ENCODE measurements at places on chromosomes 2 and 18.
A peak's percentile ranks its signal among the peaks of the same experiment; 100 is the strongest.

GRCh38 chr2:150491430-150491829 lies 4.0 kb upstream of the RND3 start:
- DNase-seq = peak; percentile 11

- no peak for DNase-seq
These were observed 158.8 kb downstream of the PTPRM start for GRCh38 chr18:7725897-7726296.

- DNase-seq = no peak
These were observed 117.0 kb downstream of the PKP4 start for GRCh38 chr2:158573739-158574138.

GRCh38 chr2:212367431-212367830 lies 171.2 kb downstream of the ERBB4 start:
- DNase-seq = no peak

GRCh38 chr2:39375917-39376316 lies 61.2 kb downstream of the MAP4K3 start:
- no peak for DNase-seq

- DNase-seq = no peak
These were observed 59.6 kb downstream of the HPCAL1 start for GRCh38 chr2:10362096-10362897.

DNA sequence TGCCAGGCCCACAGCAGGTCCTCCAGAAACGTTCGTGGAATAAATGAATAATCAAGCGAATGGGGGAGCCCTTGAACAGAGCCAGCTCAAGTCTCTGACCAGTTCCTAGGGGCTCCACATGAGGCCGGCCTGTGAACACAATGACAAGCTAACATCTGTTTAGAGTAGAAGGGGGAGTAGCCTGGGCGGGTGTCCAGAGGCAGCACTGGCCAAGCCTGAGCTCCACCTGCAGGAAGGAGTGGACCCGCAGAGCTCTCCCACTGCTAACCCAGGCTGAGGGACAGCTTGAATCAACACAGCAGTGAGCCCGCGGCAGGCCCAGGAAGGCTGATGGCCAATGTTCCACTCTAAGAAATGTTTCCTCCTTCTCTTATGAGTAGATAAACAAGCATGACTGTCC lies 234.8 kb upstream of the RAB6C start:
- no peak for DNase-seq

DNA sequence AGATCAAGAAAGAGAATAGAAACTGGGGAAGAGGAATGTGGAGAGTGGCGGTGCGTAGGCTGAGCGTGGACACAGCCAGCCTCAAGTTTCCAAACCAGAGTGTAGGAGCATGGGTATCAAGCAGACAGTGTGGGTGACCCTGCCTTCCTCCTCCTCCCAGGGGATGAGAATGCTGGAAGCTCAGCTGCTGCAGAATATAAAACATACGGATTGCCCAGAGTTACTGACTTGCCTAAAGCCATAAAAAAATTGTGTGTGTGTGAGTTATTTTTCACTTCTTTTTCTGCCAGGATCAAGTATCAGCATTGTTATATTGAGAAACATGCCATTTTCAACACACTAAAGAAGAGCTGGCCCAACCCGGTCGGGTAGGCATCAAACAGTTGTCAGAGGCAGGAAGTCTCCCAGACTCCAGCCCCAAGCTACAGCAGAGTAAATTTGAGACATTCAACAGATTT lies 333.3 kb upstream of the ACVR2A start:
- DNase-seq = peak; percentile 4

DNA sequence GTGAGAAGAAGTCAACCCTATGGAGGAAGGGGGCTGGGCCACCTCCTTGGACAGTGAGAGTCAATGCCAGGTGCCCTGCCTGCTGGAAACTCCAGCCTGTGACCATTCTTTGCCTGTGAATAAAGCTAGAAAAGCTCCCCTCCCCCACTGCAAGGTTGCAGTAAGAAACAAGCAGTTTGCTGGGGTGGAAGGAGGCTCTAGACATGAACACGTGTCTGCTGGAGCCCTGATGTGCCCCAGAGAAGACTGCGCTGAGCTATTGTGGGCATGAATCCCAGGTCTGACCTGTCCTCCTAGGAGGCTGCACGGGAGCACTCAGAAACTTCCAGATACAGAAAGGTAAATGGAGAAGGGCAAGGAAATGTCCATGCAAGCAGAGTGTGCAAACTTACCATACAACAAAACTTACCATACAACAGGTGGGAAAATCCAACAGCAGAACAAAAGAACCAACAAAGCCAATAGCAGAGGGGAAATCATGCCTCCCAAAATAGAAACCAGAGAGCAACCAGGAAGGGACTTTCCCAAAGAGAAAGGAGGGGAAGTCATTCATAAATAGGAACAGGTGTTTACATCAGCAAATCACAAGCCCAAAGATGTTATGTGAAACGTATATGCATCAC lies 278.7 kb downstream of the BCL2 start:
- no peak for DNase-seq

GRCh38 chr18:4817665-4818064 lies 362.6 kb upstream of the DLGAP1 start:
- DNase-seq = no peak

DNA sequence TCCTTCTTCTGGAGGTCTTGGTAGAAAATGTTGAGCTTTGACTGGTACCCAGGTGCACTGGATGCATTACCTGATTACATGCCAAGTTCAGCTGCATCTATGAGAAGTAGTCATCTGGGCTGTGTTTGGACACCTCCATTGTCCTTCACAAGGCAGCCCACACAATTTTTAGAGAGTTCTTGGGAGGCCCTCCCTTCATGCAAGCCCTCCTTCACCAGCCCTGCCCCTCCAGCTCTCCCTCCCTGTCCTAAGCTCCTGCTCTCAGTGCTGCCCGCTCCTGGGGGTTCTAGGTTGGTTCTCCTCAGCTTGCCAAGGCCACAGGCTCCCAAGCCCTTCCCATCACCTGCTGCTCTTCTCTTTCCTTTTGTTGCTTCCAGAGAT lies 148.7 kb downstream of the DYSF start:
- no peak for DNase-seq

DNA sequence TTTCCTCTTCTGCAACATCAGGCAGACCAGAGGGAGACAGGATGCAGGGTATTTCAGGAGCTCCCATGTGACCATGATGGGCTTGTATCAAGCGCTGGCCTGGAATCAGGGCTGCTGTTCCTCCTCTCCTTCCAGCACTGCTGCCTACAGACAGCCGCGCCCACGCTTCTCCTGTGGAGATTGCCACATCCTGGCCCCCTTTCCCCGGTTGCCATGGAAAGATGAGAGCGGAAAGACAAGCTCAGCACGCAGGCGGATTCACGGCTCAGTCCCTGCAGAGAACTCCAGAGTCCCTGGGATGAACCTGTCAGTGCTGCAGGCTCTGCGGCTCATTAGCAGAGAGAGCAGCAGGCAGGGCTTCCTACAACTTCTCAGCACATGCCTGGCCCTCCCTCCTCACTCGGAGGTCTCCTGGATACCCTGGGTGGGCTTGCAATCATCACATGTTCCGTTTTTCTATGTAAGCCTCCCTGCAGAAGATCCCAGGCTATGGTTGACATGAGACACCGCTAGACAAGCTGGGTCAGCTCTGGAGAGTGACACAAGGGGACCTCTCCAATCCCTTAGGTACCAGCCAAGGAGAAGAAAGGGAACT lies 497.8 kb upstream of the MYT1L start:
- no peak for DNase-seq

DNA sequence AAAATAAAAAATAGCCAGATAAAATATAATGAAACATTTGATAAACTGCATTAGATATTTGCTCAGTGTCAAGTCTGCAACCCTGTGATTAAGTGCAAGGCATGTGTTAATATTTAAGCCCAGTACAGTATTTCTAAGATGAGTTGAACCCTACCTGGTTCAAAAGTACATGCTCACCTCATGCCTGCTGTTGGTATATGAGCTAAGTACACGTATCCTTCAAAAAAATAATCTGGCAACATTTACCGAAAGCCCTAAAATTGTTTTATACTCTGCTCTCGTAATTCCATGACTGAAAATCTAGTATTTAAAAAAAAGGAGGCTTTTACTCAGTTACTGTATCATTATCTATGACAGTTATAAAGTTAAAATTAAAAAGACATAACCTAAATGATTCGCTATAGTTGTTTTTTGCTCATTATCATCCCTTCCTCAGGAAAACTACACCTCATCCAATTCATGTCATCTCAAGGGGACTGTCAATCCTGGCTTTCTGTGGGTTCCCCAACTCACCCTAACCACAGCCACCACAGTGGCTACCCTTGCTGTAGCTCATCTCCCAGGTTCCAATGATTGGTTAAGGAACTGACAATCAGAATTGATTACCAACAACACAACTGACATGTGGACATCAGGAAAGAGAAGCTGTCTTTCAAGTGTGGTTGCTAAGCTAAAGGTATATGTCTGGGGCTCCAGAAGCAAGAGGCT lies 10.6 kb downstream of the TLK1 start:
- no peak for DNase-seq

DNA sequence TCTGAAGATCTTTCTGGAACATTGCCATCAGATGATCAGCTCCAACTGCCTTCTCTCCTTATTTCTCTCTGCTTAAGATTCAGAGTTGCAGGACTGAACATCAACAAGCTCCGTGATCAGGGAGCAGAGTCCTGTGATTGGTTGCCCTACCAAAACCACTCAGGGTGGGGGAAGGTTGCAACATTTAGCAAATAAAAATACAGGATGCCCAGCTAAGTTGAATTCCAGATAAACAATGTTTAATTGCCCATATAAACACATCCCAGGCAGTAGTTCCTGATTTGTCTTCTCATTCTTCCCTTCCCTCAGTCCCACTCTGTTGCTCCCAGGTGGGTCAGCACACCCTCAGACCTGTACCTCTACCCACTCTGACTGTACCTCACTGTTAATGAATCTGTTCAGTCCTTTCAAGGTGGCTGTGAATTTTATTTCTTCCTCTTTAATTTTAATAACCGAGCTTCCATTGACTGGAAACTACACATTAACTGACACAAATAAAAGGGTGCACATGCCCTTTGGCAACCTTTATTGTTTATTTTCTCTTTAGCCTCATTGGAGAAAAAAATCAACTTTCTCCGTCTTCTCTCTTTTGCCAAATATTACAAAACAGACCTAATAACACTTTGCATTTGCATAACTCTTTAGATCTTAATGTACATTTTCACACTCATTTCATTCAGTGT lies 167.1 kb upstream of the PKDCC start:
- no peak for DNase-seq

- peak; percentile 27 for DNase-seq
These were observed 1.2 kb upstream of the RAB12 start for GRCh38 chr18:8607776-8608742.

- no peak for DNase-seq
These were observed 14.2 kb upstream of the RHOB start for GRCh38 chr2:20432714-20433113.

GRCh38 chr2:98578231-98578630 lies 30.1 kb downstream of the COA5 start:
- DNase-seq = no peak

- DNase-seq = no peak
These were observed 3.0 kb downstream of the TMEM37 start for GRCh38 chr2:119434664-119435063.

DNA sequence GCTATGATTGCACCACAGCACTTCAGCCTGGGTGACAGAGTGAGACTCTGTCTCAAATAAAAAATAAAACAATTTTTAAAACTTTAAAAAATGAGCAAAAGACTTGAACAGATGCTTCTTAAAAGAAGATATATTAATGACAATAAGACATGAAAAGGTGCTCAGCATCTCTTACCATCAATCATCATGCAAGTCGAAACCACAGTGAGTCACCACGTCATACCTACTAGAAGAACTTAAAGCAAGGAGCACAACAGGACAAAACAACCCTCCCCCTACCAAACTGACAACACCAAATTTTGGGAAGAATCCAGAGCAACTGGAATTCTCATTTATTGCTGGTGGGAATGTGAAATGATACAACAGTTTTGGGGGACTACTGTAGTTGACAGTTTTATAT lies 251.6 kb downstream of the BCL2 start:
- no peak for DNase-seq

- DNase-seq = peak; percentile 46
These were observed 252.6 kb upstream of the RASGRP3 start for GRCh38 chr2:33223856-33224255.

GRCh38 chr2:213238753-213239495 lies 45.3 kb upstream of the SPAG16 start:
- DNase-seq = peak; percentile 94

DNA sequence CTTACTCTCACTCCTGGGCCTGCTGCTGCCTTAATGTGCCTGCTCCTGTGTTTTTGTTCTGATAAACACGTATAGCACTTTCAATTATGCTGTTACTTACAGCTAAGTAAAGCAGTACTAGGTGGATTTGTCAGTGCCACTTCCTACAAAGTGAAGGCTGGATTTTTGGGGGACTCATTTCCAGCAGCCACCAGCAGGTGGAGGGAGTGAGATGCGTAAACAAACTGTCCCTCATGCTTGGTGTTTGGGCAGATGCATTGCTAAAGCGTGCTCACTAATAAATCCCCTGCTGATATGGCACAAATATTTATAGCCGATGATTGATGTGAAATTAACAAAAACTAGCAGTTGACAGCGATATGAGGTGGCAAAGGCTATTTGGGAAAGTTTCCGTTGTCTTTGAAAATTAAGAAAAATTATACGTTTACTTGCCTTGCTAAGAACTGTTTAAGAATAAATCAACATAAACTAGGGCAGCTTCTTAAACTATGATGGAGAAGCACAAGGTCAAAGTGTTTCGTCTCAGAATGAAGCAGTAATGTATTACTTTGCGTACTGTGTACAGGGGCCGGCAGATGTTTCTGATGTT lies 101.7 kb downstream of the AGAP1 start:
- peak; percentile 77 for DNase-seq

- DNase-seq = peak; percentile 79
These were observed 5.1 kb upstream of the MALT1 start for GRCh38 chr18:58666176-58666575.

GRCh38 chr18:31203096-31203793 lies 40.6 kb upstream of the DSC1 start:
- DNase-seq = no peak

DNA sequence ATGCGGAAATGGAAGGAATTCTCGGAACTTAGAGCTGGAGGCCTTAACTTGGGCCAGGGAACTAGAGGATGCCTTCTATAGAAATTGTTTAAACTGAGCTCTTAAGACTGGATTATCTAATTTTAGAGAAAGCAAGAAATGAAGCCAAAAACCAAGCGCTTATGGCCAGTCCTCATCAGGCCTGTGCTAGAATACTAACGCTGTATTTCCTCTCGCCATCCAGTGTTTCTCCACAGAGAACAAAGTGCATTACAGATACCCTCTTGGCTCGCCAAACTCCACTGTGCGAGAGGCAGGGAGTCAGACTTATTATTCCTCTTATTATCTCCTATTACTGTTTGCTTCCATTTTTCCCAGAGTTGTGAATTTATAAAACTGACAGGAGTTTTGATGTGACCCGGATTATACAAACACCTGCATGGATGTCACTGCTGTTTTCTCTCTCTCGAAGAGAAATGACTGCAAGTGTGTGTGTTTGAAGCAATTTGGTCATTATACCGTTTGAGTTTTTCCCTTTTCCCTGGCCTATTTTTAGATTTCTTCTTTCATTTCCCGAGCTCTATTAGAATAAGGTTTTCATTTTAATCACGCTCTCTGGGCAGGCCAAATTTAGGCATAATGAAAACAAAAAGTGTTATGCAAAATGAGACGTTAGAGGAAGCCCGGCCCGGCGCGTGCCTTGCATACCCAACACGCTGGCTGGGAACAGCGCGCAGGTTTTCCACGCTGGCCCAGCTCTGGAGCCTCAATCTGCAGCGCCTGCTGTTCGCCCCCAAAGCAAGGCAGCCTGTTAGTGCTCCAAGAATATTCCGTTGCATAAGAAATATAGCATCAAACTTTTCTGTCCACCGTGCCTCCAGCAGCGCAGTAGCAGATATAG lies 103.3 kb downstream of the ALK start:
- DNase-seq = no peak

GRCh38 chr2:569681-570080 lies 107.5 kb downstream of the TMEM18 start:
- DNase-seq = no peak

GRCh38 chr2:173979751-173980351 lies 14.7 kb upstream of the SP3 start:
- DNase-seq = peak; percentile 57

Data from EH (cell line).